Activated naive CD4-positive, alpha-beta T cell treated with Interleukin-2 at 50 U/mL for 16 hours (primary cell): ENCODE measurements at places on chromosomes 7 and 10.
A peak's percentile ranks its signal among the peaks of the same experiment; 100 is the strongest.

- no peak for DNase-seq
Measured at GRCh38 chr7:128790315-128791041, 1.3 kb upstream of the CCDC136 start.

GRCh38 chr7:2138146-2138765 lies 94.5 kb downstream of the MAD1L1 start:
- DNase-seq = peak; percentile 23

- no peak for DNase-seq
Measured at GRCh38 chr7:30468041-30468440, 10.5 kb downstream of the NOD1 start.

DNA sequence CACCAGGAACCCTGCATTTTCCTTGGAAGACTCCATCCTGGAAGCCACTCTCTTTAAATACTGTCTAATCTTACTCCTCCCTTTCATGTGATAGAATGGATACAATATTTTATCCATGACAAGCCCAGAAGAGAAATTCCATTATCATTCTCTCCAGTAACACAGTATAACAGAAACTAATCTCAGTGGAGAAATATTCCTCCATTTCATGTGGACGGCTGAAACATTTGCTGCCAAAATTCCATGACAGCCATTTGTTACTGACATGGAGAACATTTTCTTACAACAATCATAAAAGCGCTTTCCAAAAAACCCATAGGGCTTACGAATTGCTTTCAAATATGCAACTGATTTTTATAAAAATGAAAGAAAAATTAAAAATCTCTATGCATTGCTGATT lies 392.8 kb upstream of the KLF6 start:
- no peak for DNase-seq

GRCh38 chr7:388023-388960 lies 98.3 kb downstream of the FOXL3 start:
- DNase-seq = no peak

DNA sequence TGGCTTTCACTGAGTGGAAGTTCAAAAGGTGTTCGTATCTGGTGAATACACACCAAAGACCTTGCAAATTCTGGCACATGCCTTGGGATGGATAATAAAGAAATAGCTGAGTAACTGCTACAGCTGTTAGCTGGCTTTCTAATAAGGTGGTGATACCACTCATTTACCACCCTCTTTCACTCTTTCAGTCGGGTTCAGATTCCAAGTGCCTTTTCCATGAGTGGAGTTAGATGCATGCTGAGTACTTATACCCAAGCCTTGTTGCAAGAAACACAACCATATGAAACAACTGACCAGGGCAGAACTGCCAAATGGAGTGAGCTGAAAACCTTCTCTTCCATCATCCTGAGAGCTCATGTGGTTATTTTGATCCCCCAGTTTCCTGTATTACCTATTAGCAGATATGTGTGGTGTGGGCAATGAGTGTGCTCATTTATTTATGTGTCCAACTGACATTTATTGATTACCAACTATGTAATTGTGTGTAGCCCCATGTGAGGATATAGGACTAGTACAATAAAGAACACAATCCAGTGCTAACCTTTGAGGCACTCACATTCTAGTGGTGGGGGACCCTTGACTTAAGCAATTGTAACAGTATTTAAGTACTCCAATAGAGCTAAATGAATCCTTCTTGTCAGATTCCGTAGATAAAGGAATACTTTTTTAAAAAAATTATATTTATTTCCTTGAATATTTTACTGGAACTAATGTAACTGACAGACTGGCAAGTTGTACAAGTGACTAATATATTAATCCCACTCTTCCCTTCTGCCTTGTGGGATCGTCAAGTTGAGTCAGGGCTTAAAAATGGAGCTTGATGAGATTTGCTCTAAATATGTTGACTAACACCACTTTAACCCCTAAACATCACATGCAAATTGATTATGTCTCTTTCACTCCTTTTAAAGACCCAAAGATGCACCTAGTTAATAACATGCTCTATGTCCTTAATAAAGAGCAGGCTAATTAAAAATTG lies 124.7 kb downstream of the ARID5B start:
- no peak for DNase-seq

- DNase-seq = no peak
Measured at GRCh38 chr10:43749940-43750552, 101.4 kb upstream of the ZNF32 start.
